ENCODE measurements at places on chromosomes 11 and 22.

DNA sequence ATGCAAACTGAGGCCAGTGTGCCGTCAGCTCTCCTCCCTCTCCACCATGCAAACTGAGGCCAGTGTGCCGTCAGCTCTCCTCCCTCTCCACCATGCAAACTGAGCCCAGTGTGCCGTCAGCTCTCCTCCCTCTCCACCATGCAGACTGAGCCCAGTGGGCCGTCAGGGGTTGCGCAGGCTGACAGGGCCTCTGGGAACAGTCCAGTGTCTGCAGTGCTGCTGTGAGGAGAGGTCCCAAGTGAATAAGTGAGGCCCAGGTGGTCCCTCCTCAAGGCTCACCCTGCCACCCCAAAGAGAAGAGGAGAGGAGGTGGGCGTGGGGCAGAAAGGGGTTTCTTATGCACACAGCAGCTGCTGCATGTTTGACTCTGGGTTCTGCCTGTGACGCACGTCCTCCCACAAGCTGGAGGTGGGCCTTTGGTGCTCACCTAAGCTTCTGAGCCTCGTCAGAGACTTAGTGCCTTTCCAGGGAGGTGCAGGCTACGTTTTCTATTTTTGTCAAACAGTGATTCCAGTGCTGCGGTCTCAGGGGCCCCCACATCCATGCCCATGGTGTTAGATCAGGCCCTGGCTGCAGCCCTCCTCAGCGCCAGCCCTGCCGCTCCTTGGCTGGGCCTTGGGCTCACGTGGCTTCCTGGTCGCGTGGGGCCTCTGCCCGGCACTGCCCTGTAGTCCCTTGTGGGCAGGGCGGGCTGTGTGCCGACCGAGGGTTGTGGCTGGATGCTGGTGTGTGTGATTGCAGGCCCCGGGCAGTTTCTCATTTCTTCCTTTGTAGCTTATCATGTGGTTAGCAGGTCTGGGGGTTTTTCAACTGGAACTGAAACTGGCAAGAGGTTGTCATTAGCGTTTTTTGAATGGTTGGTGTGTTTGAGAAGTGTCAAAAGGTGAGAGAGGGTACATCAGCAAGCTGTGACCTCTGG, 7.1 kb downstream of the TPCN2 start:
- no peak for DNase-seq

DNA sequence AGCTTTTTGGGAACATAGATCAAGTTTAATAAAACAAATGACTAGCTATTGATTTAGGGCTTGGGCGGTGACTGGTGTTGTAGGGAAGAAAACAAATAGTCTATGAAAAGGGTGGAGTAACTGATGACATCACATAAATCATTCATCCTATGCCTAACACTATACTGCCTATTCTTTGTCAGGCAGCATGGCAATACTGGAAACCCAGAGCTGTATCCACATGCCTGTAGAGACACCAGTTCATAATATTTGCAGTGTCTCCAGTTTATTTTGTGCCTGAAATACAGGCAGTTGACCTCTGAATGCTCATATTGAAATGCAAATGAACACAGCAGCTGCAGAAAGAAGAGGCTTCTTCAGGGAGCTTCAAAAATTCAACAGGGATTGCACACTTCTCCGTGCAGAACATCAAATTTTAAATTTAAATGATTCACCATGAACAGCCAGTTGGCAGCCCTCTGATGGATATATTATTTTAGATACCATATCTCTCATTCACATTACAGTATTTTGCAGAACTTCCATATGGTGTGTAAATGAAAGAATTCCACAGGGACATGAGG, 283.1 kb upstream of the CTSC start:
- peak; percentile 69 for DNase-seq

GRCh38 chr11:75013051-75013450, 24.3 kb downstream of the NEU3 start:
- no peak for DNase-seq

DNA sequence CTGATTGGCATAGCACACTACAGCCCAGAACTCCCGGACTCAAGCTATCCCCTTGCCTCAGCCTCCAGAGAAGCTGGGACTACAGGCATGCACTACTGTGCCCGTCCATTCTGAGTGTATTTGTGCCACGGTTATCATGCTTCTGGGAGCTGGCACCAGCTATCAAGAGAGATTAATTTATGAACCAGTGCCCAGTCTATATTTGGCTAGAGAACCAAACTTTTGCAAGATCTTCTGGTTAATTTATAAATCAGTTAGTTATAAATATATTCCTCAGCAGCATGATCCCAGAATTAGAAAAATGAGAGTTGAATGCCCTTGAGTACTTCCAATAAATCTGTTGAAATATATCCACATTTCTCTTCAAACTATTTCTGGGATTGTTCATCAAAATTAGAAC, 67.5 kb upstream of the OR5AN1 start:
- no peak for DNase-seq

DNA sequence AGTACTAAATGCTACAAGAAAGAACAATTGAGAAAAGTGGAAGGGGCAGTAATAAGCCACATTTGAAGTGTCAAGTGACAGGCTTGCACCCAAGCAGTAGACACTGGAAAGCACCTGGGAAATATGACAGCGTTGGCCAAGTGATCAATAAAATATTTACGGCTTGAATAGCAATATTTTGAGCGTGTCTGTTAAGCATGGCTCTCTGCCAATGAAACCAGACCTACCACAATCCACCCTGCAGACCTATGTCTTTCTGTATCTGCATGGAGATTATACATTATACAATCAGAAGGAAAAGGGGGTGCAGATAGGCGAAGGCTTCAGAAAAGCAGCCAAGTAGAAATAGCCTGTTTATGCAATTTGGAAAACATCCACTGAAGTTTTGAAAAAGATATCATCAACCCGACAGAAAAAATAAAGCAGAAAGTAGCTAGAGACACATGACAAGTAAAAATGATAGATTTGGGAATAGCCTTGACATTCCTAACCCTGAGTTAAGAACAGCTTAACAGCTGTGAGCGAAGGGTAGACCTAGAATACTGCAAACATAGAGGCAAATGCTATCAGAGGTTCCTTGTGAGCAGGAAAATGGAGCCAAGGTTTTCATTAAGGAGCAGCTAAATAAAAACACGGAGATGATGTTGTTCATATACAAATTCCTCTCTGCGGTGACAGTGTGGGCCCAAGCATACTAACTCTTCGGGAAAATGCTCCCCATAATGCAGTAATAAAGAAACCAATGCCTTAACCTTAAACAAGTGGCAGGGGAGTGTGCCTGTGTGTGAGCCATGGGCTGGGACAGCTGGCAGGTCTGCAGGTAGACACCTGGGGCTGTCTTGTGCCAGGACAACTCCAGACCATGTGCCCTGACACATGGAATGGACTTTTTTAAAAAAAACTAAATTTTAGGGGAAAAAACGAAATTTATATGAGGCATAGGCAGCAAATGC, 71.3 kb downstream of the ETS1 start:
- no peak for DNase-seq

- no peak for DNase-seq
Observed at GRCh38 chr11:62933750-62934495, 12.8 kb upstream of the CHRM1 start.

DNA sequence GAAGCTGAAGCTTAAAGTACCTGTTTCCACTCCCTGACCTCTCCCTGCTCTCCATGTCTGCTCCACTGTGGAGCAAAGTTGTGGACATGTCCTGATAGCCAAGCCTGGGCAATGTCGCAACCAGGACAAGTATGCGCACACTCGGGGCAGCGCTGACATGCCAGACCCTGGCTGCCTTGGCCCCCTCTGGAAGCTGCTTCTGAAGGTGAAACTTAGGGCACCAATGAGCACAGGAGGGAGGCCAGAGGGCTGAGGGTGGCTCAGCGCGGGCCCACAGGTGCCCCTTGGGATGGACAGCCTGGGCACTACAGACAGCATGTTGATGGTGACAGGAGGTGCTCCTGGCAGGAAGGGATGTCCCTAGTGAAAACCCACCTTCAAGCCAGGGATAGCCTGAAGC, 90.2 kb downstream of the CCDC73 start:
- no peak for DNase-seq

DNA sequence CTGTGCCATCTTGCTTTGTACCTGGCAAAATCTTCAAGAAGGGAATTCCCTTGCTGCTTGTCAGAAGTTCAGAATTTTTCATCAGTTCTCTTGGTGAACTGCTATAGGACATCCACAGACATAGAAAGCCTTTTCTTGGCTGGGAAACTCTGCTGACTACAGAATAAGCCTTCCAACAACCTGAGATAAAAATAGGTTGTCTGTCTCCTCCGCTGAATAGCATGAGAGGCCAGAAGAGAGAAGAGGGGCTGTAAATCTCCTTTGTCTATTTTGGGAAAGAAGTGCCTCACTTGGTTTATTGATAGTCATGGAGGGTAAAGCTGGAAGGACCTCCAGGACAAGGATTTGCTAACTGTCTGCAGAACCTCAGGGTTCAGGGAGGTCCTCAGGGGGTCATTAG, 48.2 kb downstream of the C11orf91 start:
- DNase-seq = no peak

GRCh38 chr11:122721964-122722266, 66.4 kb downstream of the UBASH3B start:
- no peak for DNase-seq

GRCh38 chr22:31394326-31394725, 5.1 kb upstream of the DRG1 start:
- DNase-seq = no peak

DNA sequence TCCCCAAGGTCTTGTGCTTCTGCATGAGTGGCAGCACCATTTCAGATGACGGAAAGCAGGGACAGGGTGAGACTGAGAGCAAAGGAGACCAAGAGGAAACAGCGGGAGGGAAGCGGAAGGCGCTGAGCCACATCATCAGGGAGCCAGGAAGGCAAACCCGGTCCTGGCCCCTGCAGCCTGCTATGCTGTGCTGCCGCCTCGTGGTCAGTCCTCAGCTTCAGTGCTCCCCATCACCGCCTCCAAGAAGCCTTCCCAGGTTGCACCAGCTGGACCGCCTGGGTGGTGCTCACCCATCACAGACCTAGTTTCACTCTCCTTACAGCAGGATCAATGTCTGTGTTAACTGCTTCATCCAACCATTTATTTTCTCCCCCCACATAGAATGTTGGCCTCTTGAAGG, 73.0 kb upstream of the PHF21B start:
- DNase-seq = peak; percentile 53

DNA sequence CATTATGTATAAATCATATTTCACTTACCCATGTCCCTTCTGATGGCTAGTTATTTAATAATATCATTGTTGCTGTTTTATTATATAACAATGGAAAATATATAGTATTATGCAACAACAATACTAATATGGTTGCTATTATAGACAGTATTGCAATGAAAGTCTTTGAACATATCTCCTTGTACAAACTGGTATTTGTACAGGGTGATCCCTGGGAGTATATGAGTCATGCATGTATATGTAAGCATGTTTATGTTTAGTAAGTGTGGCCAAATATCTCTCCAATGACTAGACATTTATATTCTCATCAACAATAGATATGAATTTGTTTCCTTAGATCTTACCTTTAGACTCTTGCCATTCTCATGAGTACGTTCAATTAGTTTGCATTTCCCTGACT, 55.9 kb downstream of the KCNC1 start:
- DNase-seq = no peak

DNA sequence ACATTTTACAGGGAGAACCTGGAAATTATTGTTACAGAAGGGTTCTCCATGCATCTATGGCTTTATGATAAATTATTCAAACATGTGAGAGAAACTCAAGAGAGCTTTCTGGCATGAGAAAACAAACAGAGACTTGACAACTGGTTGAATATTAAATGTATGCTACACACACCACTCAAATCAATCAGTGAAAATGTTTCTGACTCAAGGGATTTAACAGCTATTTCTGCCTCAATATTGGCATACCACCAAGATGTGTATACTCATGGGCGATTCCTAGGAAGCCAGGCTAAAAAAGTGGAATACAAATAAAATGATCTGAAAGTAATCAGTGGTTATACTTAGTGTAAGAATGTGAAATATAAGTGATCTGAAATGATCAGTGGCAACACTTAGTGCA, 15.8 kb upstream of the OR51T1 start:
- DNase-seq = no peak

GRCh38 chr11:9787260-9787659, 123.4 kb downstream of the SWAP70 start:
- no peak for DNase-seq

- no peak for DNase-seq
Observed at GRCh38 chr11:57459164-57460021, 935 bp upstream of the RTN4RL2 start.

GRCh38 chr11:46049325-46049897, 71.8 kb downstream of the PHF21A start:
- no peak for DNase-seq

DNA sequence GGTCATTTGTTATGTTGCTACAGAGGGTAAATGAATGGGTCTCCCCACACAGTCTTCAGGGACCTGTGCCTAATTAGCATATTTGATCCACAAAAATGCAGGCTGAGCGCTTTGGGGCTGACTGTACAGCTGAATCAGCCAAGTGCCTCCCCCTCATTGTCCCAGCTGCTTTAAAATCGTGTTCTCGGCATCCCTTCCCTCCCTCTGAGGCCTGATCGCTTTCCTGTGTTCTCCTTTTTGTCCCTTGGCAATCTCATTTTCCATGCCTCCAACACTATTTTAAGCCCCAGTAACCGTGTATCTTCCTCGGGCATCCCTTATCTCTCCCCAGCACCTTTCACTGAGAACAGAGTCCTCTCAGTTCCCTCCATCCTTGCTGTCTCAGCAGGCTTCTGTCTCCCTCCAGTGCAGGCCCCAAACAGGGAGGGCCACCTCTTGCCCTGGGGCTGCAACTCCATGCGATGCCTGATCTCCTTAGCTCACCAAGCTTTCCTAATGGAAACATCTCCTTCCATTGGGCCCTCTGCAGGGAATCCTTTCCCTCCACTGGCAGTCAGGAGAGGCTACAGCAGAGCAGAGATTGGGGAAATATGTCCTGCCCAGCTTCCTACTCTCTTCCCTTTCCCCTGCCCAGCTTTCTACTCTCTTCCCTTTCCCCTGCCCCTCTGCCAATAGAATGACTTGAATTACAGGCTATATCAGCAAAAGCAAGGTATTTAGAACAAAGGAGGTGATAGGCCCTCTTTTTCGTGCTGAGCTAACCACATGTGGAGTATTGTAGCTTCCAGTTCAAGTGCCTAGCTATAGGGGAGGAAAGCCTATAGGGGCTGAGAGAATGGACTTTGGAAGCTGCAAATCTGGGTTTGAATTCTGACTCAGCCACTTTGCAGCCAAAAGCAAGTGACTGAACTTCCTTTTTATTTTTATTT, 13.8 kb downstream of the UQCR10 start:
- no peak for DNase-seq

- no peak for DNase-seq
Observed at GRCh38 chr11:22006901-22007300, 186.0 kb upstream of the ANO5 start.
